Sigmoid colon (tissue), 7 donors: ENCODE measurements at places on chromosomes 13 and 19. TPM values are rescaled to one million over a fixed set of nuclear protein-coding genes. Genes with fewer than 3 reads are reported as not detected.

The NUDT15 gene
- 6.6 TPM for total RNA-seq

- DNase-seq = no peak
- H3K27ac ChIP-seq = no peak overlapping the region
- H3K4me3 ChIP-seq = no peak overlapping the region
- H3K36me3 ChIP-seq = no peaks in the 10 kb centered on the region
These were observed 26.2 kb downstream of the TMED1 start for GRCh38 chr19:10809651-10810285.

The NALCN gene
- total RNA-seq = 0.71 TPM

The NLRP4 gene
- not detected for total RNA-seq
